Mesendoderm (in vitro differentiated cells): ENCODE measurements at places on chromosomes 12 and 14.

DNA sequence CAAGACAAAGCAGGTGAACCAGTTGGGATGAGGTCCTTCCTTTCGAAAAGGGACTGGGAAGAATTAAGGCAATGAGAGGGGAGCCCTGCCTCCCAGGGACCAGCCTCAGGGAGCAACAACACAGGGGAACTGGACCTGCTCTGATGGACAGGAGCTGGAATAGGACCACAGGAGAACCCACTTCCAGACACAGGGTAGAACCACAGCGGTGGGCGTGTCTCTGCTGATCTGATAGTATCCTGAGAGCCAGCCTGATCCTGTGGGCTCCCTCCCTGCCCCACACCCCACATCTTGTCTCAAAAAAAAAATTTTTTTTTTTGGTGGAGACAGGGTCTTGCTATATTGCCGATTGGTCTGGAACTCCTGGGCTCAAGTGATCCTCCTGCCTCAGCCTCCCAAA is 13.6 kb upstream of the PLEK2 start:
- DNase-seq = no peak

GRCh38 chr14:31927348-31927832 is 149.7 kb upstream of the ARHGAP5 start:
- peak; percentile 54 for DNase-seq

DNA sequence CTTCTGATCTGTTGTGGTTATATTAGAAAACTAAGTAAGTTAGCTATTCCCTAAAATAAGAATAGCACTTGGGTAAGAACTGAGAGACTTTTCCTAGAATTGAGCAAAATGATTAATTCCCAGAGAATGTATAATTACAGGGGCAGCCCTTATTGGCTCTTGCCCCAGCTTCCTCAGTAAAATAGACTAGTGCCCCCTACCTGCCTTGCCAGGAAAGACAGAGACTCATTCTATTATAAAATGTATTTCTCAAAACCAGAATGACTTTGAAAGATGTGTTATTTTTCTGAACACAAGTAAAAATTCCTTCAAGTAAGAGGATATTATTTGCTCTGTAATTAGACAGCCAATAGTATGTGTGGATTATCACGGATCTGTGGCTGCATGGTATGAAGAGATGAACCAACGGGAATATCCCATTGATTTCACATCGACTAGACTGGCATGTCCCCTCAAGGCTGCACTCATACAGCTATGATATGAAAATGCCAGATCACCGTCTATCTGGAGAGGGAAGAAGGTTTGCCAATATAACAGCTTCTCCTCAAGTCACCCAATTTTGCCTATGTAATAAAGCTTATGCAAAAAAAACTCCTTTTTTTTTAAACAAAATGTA is 7.4 kb upstream of the GLRX5 start:
- no peak for DNase-seq

GRCh38 chr14:32662211-32662610 is 276.5 kb upstream of the NPAS3 start:
- DNase-seq = no peak

DNA sequence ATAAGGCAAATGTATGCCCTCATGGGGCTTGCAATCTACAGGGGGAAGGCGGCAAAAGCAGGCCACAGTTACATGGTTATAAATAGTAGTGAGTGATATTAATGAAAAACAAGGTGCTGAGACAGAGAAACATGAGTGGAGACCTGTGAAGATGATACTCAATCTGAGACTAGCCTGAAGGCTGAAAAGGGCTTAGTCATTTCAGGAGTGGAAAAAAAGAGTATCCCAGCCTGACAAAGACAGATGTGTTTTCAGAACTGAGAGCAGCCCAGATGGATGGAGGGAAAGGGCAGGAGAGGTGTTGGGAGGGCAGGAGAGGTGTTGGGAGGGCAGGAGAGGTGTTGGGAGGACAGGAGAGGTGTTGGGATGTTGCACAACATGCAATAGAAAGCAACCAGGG is 181.9 kb downstream of the C12orf42 start:
- no peak for DNase-seq

DNA sequence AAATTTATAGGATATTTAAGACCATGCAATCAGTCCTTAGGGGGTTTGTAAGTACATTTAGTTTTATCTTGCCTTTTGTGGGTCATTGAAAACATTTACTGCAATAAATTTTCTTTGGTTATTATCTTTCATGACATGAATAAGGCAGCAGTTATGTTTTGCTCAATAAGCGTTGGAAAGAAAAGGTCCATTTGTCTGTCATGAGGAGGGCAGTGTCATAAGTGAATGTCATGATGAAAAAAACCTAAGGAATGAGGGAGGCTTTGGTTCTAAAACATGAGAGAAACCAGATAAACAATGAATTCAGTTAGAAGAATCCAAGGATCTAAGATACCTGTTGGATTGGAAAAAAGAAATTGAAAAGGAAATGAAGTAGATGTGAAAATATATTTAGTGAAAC is 209.4 kb downstream of the NAV3 start:
- DNase-seq = no peak

GRCh38 chr12:60093428-60093827 is 497.6 kb downstream of the SLC16A7 start:
- DNase-seq = peak; percentile 49

DNA sequence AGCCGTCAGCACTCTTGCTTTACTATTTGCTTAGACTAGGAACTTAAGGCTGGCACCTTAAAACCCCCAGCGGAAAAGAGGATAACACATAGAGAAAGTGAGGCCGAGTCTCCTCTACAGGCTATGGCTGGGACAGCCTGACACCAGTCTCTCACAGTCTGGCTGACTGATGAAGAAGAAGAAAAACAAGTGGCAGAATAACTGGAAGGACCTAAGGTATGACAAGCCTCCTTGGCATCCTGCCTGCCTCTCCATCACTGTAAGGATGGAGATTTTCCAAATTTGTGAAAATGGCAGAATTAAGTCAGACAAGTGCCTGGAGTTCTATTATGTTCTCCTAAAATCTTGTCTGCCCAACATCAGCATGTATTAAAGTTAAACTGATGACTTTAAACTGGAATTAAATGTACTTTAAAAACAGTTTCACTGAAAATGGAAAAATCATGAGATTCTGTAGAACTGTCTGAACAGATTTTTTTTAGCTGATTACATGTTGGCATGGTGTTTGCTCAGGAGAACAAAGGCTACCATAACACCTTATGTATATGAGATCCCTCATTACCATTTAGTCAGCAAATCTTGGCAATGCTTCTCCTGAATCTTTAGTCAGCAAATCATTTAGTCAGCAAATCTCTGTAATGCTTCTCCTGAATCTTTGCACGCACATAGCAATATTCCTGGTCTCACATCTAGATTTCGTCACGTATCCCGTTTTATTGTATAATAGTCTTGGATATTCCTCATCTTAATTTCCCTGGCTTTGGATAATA is 140.3 kb upstream of the AEBP2 start:
- DNase-seq = peak; percentile 26

DNA sequence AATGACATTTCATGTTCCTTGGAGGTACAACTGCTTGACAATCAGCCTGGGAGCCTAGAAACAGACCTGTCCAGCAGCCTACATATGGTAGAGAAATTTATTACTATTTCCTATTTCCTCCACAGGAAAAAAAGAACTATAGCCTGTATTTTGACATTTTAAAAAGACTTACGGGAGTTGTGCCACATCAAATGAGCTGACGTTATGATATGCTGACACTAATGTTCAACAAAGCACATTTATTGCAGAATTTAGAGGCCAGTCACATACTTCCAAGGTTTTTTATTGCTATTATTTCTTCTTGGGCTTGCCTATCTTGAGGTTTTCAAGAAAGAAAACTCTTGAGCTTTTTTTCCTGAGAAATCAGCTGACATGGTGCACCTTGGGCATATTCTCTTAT is 305.3 kb downstream of the LRIG3 start:
- DNase-seq = no peak

- no peak for DNase-seq
These were observed 1.4 kb upstream of the RDH11 start for GRCh38 chr14:67697006-67697405.

DNA sequence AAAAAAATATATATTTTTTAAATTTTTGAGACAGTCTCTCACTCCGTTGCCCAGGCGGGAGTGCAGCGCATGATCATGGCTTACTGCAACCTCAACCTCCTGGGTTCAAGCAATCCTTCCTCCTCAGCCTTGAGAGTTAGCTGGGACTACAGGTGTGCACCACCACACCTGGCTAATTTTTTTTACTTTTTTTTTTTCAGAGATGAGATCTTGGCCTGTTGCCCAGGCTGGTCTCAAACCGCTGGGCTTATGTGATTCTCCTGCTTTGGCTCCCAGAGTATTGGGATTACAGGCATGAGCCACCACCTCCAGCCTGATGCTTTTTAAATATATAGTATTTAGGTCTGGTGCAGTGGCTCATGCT is 24.5 kb downstream of the MDM2 start:
- no peak for DNase-seq

- DNase-seq = peak; percentile 11
These were observed 12.0 kb upstream of the LGMN start for GRCh38 chr14:92760524-92760805.

GRCh38 chr12:12319451-12320183 is 30.4 kb downstream of the MANSC1 start:
- DNase-seq = peak; percentile 32

DNA sequence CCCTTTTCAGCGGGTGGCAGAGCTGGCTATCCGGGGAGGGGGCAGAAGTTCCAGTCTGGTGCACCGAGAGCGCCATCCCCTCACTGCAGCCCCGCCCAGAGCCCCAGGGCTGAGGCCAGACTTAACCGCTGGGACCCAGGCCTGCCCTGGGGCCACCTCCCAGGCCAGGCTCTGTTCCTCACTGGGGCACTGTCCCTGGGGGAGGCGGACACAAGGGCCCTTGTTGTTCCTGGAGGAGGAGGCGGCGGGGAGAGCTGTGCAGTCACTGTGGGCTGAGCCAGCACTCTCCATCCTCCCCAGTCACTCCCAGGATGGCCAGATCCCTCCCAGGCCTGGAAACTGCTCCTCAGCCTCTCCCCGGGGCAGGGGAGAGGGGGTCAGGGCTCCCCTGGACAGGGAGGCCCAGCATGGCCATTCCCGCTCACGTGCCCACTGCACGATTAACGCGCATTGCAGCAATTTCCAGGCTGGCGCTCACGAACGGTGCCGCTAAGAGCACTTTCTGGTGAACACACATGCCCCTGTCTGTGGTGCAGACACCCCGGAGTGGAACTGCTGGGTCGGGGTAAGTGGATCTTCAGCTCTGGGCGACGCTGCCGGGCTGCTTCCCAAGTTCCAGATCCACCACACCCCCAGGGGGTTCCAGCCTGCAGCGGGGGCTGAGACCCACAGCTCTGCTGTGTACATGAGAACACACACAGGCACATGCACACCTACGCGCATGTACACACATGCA is 89.8 kb upstream of the SFSWAP start:
- DNase-seq = no peak

GRCh38 chr14:82897469-82898308 is 1364.0 kb upstream of the SEL1L start:
- DNase-seq = no peak

DNA sequence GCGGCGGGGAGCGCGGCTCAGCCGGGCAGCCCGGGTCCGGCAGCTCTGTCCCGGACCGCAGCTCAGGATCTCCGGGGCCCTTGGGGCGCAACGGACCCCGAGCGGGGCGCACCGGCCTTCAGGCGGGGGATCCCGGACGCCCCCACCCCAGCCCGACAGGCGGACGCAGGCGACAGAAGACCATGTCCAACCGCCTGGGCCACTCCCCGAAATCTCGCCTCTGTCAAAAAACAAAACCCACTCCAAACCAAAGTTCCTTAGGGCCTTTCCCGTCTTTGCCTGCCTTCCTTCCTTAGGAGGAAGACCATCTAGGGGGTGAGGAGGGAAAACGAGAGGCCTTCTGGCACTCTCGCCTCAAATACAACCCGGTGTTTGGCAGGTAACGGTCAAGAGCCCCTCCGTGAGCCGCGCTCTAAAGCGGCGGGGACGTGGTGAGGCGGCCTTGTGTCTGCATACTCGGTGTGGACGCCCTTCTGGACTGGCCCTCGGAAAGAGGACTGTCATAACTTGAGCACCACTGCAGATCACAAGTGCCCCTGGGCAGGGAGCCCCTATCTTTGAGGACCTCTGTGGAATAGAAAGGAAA is 604 bp downstream of the HCFC2 start:
- peak; percentile 8 for DNase-seq

DNA sequence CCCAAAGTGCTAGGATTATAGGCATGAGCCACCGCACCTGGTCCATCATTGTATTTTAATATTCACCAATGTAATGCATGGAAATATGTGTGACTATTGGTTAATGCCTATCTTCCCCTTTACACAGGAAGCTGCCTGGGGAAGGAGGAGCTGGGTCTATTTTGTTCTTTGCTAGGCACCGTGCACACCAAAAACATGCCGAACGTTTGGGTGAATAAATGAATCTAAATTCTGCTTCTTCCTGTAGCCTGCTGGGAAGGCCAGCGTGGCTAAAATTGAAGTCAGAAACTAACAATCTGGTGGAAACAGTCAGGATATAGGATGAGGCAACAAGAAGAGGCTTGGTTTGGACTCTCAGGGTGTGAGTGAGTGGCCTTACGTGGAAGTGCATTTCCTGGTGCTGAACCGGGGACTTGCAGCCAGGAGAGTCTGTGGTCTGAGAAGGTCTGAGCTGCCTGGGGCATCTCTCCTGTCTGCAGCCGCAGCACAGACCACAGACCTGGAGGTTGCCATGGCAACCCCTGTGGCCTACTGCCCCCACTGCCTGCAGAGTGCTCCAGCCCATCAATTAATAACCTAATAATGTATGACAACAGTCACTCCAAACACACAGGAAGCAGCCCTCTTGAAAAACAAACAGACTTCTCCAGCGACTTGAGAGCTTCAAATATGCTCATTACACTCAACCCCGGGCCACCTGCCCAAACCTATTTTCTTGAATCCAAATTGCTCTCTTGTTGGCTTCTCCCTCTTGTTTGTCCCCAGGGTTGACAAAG is 5.5 kb upstream of the GPR68 start:
- DNase-seq = peak; percentile 79

- DNase-seq = no peak
These were observed at the start of gene GPRC5D for GRCh38 chr12:12952036-12952435. Gene GPRC5D, minus strand, starts transcription at chr12:12952170. Its CDS starts 1,786 bp downstream, at chr12:12950384.

DNA sequence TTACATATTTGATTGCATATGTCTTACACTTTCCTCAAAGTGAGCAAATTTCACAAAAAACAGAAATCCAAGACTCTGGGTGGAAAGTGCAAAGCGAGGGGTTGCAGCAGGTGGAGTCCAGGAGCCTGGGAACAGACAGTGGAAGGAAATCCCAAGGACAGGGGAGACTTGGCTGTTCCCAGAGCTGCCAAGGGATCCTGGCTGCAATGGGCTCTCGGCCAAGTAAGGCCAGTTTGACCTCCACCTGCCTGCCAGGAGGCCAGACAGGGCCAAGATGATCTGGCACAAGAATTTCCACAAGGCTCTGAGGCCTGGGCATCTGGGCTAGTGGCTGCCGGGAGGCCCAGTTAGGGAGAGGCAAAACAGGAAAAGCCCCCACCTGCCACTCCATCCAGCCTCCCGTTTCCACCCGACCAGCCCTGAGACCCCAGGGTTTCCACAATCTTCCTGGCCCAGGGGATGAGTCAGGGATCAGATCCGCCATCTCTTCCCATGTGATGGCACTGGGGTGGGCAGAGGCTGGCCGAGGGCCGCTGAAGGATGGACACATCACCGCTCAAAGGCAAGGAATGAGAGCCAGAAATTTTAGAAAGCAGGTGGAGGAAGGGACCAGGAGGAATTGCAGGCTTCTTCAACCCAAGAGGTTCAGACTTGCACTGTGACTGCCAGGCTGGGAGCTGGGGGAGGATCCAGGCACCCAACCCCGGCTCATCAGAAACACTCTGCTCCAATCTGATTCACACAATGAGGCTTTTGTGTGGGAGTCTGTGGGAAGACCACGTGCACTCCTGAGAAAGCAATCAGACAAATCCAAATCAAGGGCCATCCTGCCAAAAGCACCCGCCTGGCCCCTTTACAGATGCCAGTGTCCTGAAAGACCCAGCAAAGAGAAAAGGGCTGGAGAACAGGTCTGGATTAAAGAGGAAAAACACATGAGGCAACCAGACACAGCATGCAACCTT is 16.3 kb downstream of the SCARB1 start:
- no peak for DNase-seq
